ENCODE measurements at places on chromosomes 3 and 15.

DNA sequence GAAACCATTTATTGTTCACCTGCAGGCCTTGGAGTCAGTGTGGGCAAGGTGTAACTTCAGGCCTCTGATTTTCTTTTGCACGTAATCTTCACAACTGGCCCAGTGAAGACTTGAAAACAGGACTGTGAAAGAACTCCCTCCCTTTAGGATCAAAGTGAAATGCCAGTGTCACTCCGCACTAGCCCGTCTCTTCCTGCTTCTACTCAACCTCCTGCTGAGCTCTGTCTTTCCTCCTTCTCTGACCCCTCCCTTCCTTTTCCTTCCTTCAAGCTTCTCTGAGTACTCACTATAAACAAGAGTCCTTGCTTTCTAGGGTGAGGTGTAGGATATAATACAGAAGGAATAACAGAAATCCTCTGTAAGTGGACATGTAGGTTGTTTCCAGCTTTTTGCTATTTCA is 28.5 kb downstream of the TMEM41A start:
- no peak for DNase-seq

DNA sequence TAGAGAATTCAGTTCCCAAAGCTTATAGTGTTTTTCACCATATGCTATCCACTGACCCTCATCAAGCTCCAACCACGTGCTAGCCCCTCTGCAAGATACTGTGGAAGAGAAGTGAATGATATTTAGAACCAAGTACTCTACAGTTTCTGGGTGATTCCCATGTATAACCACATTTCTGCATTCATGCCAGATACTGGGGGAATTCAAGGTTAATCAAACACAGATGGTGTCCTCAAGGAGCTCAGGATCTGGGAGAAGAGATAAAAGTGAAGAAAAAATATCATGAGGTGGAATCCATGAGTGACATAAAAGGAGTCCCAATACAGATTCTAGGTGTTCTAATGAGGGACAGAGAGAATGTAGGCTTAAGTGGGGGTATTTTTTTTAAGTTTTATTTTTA is 195.8 kb downstream of the FHIT start:
- DNase-seq = no peak

GRCh38 chr3:188421151-188421821 is 267.3 kb downstream of the LPP start:
- DNase-seq = no peak

DNA sequence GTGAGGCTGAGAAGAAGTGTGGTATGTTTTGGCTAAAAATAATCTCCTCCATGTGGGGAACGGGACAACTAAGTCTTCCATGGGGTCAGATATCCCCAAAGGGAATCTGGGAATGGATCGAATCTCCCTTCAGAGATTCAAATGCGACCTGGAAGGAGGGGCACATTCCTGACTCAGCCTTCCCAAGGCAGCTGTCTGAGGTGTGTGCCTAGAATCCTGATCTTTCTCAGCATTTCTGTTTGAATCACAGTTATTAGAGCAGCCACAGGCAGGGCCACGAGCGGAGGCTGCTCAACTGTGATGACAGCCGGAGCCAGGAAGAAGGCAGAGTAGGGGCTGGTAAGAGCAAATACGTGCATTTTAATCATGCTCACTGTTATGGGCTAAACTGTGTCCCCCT is 135.1 kb downstream of the ADAMTS17 start:
- DNase-seq = no peak

Data from uterus (tissue), 4 donors.